IPS DF 6.9 (cell line): ENCODE measurements at places on chromosomes 11 and 22.

GRCh38 chr22:27223317-27224177 lies 566.2 kb downstream of the MIAT start:
- no peak for DNase-seq

- no peak for DNase-seq
Measured at GRCh38 chr11:27290261-27291050, 72.6 kb downstream of the CCDC34 start.

DNA sequence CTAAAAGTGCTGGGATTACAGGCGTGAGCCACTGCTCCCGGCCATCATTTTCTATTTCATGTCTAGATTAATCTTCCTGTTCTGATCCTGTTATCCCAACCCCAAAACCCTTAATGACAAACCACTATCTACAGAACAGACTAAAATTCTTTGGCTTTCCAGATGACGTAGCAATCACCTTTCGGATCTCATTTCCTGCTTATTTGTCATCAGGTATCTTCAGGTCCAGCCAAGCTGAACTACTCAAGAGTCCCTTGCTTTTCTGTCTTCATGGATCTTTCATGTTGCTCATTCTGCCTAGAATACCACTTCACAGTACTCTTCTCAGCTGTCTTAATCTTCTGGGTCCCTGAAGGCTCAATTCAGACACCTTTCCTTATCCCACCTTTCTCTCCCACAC lies 27.4 kb upstream of the IPO7 start:
- DNase-seq, result no peak

DNA sequence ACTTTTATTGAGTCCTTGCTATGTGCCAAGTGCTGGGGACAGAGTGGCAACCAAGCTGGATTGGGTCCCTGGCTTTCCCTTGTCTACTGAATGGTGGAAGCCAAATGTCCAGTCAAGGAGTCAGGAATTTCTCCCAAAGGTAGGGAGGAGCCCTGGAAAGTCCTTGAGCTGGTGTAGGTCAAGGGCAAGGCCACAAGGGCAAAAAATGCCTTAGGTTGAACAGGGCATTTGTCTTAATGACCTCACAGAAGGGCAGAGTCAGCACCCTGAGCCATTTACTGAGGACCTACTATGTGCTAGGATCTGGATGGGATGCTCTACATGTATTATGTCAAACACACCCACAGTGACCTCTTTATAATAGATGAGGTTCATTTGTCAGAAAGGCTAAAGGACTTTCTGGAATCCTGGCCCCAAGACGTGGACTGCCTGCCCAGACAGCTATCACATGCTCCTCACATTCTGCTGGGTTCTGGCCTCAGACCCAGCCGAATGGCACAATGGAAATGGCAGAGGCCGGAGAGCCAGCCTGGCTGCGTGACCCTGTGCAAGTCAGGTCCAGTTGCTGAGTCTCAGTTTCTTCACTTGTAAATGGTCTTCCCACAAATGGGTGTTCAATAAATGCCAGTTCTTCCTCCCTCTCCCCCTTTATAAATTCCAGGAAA lies 17.7 kb downstream of the MOGAT2 start:
- no peak for DNase-seq

DNA sequence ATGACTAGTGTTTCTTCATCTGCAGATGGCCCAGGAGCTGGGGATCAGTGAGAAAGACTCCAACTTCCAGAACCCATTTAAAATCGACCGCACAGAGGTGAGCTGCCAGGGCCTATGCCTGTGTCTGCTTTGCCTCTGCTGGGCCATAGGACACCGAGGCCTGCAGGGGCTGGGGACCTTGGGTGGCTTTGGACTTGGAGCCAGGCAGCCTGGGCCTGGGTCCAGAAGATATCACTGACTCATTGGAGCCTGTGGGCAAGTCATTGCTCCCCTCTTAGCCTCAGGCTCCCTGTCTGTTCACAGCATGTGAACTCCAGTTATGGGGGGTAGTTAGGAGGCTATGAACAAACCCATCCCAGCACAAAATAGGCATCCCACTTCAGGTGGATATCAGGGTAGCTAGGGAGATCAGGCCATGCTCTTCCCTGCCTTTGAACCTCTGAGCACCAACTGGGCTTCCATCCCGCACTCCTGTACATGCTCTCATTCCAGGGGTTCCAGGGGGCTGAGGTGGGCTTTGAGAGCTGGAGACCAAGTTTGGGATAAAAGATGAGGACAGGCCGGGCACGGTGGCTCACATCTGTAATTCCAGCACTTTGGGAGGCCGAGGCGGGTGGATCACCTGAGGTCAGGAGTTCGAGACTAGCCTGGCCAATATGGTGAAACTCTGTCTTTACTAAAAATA lies 13.4 kb downstream of the CCDC134 start:
- DNase-seq, result no peak

DNA sequence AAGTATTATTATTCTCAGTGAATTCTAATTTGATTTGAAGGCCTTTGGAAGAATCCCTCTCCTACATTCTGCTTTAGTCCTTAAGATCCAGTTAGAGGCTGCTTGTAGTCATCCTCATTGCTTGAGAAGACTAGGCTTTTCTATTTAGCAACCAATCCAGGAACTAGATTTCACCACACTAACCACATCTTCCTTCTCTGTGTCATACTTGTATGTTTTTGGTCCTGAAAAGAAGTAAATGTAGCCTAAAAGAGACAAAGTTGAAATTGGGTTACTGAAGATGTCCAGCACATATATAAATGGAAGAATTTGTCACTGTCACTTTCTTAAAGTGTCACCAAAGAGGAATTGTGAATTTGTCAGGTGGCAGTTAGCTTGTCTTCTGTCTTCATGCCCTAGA lies 46.6 kb upstream of the MMP7 start:
- DNase-seq, result no peak

GRCh38 chr11:78786086-78786485 lies 211.4 kb upstream of the NARS2 start:
- no peak for DNase-seq

- no peak for DNase-seq
Measured at GRCh38 chr11:101748572-101749344, 165.0 kb upstream of the TRPC6 start.

DNA sequence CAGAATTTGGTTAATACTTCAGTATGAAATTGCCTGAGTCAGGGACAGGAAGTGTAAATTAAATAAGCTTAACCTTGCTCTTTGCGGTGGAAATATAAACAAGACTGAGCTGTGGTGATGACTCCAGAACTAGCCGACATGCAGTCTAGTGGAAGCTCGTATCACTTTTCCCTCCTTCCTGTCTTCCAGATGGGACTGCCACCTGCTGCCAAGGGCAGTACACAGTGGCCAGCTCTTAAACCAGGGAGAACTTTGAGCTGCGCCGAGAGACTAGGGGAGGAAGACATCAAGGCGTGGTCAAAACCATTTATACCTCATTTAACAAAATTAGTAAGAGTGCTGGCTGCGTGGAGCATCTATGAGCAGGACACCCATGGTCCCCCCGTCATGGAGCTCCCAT lies 31.3 kb upstream of the CTTN start:
- no peak for DNase-seq

DNA sequence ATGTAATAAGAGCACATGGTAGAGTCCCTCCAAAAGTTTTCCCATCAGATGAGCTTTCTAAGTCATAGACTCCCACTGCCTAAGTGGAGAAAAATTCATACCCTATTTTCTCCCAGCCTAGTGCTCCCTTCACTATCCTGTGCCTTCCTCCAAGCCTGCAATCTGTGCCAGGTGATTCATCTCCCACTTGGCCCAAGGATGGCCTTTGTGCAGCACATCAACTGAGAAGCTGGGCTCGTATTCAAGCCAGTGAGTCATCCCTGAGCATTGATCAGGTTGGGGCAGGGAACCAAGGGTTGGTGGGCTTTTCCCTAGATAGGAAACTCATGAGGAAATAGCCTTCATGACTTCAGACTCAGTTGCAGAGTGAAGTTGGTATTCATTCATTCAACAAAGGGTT lies 64.6 kb downstream of the PANX1 start:
- DNase-seq, result no peak

DNA sequence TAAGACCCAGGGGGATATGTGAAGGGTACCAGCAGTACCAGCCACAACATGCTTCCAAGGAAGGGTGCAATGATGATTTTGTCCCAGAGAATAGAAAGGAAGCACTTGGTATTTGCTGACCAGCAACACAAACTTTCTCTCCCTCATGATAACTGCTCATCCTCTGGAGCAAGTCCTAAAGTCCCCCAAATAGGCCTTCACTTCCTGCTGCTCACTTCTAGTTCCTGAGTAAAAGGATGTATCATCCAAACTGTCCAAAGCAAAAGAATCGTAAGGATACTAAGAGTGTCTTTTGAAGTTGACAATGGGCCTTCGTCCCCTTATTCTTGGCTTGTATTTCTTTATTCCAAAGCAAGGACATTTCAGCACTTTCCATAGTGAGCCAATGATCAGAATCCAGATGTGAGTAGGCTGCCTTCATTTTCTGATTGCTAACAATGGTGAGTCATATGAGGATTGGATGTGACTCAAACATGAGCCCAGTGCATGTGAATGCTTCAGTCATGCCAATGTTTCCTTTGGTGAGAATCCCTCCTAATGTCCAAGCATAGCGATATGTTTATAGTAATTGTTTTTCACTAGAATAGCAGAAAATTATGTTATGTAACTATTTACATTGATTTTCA lies 243.4 kb upstream of the POU2AF2 start:
- DNase-seq, result no peak

DNA sequence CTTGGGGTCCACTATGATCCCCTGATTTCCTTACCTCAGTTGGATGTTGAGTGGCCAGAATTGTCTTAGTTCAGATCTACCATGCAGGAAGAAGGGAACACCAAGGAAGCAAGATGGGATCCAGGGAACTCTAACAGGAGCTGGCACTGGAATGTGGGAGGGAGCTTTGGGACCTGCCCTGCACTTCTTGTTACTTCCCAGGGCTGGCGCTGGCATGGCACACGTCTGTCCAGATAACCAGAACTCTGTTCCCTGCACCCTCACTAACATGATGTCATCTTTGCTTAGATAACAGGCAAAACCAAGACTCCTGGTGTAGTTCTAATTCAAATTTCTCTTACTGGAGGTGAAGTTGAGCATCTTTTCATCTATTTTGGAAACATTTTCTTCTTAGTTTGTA lies 550.0 kb downstream of the MN1 start:
- DNase-seq, result no peak
